ENCODE measurements at places on chromosomes 1 and 21. TPM values are rescaled to one million over a fixed set of nuclear protein-coding genes. Genes with fewer than 3 reads are reported as not detected.

The PLK3 gene
- 11.7 TPM for total RNA-seq

The TARDBP gene
- 93.4 TPM for total RNA-seq

The ZNF593OS gene
- not detected for total RNA-seq

The INKA2 gene
- 6.6 TPM for total RNA-seq

The LRRC3 gene
- 1.8 TPM for total RNA-seq

The TRIM45 gene
- 0.90 TPM for total RNA-seq

The HAO2 gene
- under 0.01 TPM for total RNA-seq

The CELA2A gene
- total RNA-seq, result not detected

The RYR2 gene
- 0.26 TPM for total RNA-seq

The KRTAP7-1 gene
- total RNA-seq, result not detected

The LIN28A gene
- total RNA-seq, result not detected

The RPTN gene
- not detected for total RNA-seq

The ALPL gene
- 0.26 TPM for total RNA-seq

The TRNAU1AP gene
- total RNA-seq, result 20.7 TPM

The SLC44A5 gene
- total RNA-seq, result 1.0 TPM

The CD1C gene
- not detected for total RNA-seq

The CGN gene
- total RNA-seq, result 0.13 TPM

The ZBTB21 gene
- total RNA-seq, result 3.0 TPM

The SH2D5 gene
- 0.26 TPM for total RNA-seq

The TNFRSF1B gene
- total RNA-seq, result 14.8 TPM

The IL12RB2 gene
- not detected for total RNA-seq

The LMOD1 gene
- under 0.01 TPM for total RNA-seq

Data from dermis microvascular lymphatic vessel endothelial cell (primary cell).